ENCODE measurements at places on chromosomes 16 and 17. TPM values are rescaled to one million over a fixed set of nuclear protein-coding genes. Genes with fewer than 3 reads are reported as not detected.

TPSB2 gene
- not detected for total RNA-seq

SLC47A1 gene
- total RNA-seq = 10.2 TPM

C16orf86 gene
- total RNA-seq = 2.9 TPM

CRISPLD2 gene
- total RNA-seq = 45.5 TPM

NOXO1 gene
- not detected for total RNA-seq

RFWD3 gene
- 21.2 TPM for total RNA-seq

NLRC3 gene
- 0.11 TPM for total RNA-seq

TRAPPC1 gene
- total RNA-seq = 39.6 TPM

CWC25 gene
- 13.1 TPM for total RNA-seq

ACSM2A gene
- not detected for total RNA-seq
